ENCODE measurements at places on chromosomes 13 and 19.

GRCh38 chr19:53254411-53255341, at the start of gene ZNF677:
Gene ZNF677, minus strand, starts transcription at chr19:53254873. Its CDS starts 3,323 bp downstream, at chr19:53251550.
- peak; percentile 72 for DNase-seq

GRCh38 chr13:35028338-35028867, 86.3 kb downstream of the NBEA start:
- DNase-seq, result no peak

- DNase-seq, result no peak
These were observed 32.2 kb upstream of the WDFY2 start for GRCh38 chr13:51552027-51552426.

GRCh38 chr19:1283207-1283916, 2.3 kb upstream of the EFNA2 start:
- no peak for DNase-seq

- no peak for DNase-seq
These were observed 16.3 kb upstream of the KIR3DL3 start for GRCh38 chr19:54707962-54708361.

DNA sequence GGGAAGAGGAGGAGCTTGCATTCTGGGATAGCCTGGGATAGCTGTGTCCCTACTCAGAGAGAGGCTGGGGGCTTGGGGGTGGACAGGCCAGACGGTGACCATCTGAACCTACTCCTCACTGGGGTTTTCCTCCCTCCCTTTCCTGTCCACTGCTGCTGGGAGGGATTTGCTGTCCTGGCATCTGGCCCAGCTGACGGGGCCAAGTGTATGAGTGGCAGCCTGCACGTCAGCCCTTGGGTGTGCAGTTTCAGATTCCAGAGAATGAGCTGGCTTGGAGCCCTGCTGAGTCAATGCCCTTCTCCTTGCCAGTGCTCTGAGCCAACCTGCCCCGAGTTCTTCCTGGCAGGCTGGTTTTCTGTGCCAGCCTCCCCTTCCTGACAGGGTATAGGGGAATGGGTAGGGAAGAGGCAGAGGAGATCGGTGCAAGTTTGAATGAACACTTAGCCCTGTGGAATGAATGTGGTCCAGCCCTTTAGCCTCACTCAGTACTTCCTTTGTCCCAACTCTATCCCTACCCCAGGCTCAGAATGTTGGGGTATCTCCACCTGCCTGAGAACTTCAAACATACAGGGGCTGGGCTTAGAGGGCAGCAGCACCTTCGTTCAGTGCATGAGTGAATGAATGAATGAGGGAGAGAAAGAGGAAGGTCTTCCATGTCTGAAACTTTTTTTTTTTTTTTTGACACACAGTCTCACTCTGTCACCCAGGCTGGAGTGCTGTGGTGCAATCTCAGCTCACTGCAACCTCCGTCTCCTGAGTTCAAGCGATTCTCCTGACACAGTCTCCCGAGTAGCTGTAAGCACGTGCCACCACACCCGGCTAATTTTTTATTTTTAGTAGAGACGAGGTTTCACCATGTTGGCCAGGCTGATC, 1.8 kb upstream of the ANGPTL4 start:
- DNase-seq, result no peak

DNA sequence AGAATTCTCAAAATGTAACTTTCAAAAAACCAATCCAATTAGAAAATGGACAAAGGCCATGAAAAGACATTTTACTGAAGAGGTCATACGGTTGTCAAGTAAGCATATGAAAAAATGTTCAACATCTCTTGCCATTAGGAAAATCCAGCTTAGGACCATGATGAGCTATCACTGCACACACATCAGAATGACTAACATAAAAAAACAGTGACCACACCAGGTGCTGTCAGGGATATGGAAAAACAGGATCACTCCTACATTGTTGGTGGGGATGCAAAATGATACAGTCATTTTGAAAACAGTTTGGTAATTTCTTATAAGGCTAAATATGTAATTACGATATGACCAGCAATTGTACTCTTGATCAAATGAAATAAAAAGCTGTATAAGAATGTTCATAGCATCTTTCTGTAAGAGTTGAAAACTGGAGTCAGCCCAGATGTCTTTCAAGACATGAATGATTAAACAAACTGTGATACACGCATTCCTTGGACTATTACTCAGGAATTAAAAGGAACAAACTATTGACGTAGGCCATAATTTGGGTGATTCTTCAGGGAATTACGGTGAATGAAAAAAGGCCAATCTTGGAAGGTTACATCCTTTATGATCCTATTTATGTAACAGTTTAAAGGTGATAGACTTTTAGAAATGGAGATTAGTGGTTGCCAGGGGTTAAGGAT, 26.9 kb upstream of the RCBTB2 start:
- DNase-seq, result no peak

GRCh38 chr13:95296326-95296925, 4.8 kb downstream of the ABCC4 start:
- no peak for DNase-seq

DNA sequence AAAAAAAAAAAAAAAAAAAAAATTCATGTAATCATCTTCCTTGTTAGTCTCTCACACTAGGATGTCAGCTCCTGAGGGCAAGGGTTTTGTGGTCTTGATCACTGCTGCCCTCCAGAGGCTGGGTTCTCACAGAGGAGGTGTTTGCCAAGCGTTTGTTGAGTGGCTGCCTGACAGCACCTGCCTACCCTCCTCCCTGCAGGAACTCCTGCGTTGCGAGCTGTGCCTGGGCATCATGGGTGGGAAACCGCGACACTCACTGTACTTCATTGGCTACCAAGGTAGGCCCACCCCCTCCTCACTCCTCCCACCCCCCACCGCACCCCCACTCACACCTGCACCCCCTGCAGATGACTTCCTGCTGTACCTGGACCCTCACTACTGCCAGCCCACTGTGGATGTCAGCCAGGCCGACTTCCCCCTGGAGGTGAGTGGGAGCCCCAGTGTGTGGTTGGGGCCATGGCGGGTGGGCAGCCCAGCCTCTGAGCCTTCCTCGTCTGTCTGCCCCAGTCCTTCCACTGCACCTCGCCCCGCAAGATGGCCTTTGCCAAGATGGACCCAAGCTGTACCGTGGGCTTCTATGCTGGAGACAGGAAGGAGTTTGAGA, 8.1 kb downstream of the ATG4D start:
- no peak for DNase-seq

DNA sequence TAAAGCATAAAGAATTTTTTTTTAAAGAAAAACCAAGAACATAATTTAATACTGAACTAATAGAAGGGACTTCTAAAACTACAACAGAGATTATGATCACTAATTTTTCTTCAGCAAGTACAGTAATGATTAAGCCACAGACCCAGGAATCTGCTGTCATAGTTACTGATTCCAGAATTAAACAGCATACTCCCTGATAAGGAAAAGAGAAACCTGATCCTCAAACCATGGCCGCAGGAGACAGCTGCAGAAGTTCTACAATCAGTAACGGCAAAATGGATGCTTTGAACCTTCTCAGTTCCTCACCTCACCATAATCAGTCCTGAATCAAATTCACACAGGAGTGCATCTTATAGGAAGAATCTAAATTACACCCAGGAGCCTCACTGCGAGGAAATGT, 939.0 kb upstream of the SLITRK1 start:
- DNase-seq, result no peak

DNA sequence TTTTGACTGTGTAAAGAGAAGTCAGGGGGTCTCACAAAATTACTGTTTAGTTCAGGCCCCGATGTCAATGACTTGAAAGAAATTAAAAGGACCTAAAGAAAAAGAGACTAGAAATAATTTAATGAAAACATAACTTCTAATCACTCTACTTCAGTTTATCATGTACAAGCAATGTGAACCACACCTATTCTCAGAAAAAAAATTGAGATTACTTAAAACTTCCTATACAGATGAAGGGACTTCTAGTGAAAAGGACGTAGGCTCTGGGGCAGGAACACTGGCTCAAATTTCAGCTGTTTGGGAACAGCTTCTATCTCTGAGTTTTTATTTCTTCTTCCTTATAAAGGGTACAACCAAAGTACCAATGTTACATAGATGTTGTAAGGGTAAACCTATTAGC, 38.0 kb downstream of the TPT1 start:
- no peak for DNase-seq

DNA sequence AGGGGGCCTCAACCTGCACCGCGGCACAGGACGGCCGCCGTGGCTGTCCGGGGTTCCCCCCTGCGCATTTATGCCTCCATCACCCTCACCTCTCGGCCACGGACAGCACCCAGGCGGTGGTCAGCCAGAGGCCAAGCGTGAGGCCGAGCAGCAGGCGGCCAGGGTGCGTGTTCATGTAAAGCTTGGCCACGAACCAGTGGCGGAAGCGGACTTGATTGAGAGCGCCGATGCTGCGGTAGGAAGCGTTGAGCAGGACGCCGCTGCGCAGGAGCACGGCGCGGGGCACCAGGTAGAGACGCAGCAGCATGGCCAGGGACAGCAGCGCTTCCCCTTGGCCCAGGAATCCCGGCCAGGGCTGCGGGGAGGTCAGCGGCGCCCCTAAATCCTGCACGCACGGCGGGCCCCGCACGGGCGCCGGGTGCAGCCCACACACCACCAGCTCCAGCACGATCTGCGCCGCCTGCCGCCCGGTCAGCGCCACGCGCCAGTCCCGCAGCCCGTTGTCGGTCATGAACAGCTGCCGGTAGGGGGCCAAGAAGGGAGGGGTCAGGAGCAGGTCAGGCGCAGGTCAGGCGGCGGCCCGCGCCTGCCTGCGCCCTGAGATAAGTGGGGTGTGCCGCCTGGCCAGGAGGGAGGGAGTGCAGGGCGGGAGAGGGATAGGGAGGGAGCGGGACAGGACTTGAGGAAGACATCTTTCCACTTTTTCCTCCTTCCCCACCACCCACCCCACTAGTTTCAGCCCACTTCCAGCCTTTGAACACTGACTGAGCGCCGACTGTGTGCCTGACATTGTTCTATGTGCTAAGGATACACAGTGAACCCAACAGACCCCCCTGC, 6.5 kb downstream of the KCNN4 start:
- DNase-seq, result no peak

DNA sequence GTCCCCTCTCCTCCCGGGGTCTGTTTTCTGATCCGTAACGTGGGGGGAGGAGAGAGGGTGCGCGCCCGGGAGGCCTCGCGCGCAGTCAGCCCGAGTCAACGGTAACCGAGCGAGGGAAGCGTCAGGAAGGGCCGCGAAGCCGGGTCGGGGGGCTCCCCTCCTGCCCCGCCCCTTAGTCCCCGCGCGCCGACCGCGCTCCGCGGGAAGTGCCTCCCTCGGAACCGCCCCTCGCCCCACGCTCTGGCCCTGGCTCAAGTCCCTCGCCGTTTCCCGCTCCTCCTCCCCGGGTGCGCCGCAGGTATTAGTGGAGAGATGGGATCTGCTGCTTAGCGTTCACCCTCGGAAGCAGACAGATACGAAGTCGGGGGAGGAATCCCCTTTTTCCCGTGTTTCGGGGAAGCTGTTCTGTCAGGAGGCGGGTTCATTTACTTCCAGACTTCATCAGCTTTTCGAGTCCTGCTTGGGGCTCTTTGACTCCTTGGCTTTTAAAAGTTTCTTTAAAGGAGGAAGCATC, 770 bp downstream of the HNRNPM start:
- peak; percentile 12 for DNase-seq

- no peak for DNase-seq
These were observed 12.8 kb upstream of the SCN1B start for GRCh38 chr19:35017507-35017906.

DNA sequence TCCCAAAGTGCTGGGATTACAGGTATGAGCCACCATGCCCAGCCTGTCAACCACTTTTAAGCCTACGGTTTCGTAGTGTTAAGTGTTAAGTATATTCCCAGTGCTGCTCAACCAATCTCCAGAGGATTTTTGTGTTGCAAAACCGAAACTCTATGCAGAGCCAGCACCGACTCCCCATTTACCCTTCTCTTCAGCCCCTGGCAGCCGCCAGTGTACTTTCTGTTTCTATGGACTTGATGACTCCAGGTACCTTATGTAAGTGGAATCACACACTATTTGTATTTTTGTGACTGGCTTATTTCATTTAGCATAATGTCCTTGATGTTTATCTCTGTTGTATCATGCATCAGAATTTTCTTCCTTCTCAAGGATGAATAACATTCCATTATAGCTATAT, 1.1 kb downstream of the SULT2A1 start:
- no peak for DNase-seq

DNA sequence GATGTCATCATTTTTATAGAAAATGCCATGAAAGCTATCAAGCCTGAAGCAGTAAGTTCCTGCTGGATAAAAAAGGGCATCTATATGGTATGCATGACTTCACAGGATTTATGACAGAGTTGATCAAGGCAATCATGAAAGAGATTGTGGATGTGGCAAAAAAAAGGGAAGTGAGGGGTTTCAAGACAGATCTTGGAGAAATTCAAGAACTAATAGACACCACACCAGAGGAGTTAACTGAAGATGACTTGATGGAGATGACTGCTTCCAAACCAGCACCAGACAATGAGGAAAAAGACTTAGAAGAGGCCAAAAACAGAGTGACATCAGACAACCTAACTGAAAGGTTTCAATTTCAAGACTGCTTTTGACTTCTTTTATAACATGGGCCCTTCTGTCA, 691.1 kb upstream of the SLC10A2 start:
- DNase-seq, result no peak

DNA sequence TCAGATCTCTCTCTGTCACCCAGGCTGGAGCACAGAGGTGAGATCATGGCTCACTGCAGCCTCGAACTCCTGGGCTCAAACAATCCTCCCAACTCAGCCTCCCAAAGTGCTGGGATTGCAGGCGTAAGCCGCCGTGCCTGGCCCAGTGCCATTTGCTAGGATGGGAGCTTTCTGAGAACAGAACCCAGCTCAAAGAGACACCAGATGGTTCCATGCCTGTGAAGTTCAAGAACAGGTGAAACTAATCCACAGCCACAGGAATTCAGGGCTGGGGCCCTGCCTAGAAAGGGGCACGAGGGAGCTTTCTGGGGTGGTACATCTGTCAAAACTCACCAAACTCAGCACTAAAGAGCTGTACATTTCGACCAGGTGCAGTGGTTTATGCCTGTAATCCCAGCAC, 4.2 kb downstream of the SLC7A9 start:
- DNase-seq, result no peak

- no peak for DNase-seq
These were observed 15.9 kb upstream of the RNF17 start for GRCh38 chr13:24748061-24748400.

GRCh38 chr13:100128373-100128772, 39.5 kb downstream of the PCCA start:
- DNase-seq, result no peak

DNA sequence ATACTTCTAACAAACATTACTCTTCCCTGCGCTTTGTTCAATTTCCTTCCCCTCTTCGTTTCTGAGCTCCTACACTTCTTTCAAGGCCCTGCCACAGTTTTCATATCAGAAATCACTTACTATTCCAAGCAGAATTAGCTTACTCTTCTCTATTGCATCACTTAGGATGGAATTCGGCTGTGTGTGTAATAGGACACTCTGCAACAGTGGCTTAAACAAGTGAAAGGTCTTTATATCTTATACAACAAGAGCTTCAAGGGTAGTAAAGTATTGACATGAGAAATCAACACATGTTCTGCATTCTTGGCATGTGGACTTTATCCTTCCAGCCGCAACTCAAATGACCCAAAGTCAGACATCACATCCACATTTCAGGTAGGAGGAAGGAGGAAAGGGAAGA, 279.6 kb downstream of the PCDH20 start:
- DNase-seq, result no peak

DNA sequence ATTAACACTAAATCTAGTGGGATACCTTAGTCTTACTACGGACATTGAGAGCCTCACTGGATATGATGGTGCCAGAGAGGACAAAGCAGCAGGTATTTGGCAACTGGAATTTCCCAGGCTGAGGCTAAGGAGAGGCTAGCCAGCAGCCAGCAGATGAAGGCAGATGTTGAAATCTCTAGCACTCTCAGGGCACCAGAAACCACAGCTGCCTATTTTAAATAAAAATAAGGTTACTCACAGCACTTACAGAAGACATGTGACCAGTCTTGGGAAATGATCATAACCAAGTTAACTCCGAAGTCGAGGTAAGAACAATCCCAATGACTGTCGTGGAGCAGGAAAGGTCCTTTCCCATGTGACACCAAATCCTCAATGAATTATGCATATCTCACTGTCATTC, 1726.0 kb downstream of the EFNB2 start:
- DNase-seq, result no peak
